ENCODE measurements at places on chromosomes 13 and 19.

- DNase-seq = no peak
Observed at GRCh38 chr19:16374436-16374835, 49.8 kb downstream of the KLF2 start.

GRCh38 chr13:23212671-23213070 lies 31.9 kb downstream of the SGCG start:
- no peak for DNase-seq

- DNase-seq = no peak
Observed at GRCh38 chr19:35378356-35378755, 7.5 kb downstream of the GPR42 start.

DNA sequence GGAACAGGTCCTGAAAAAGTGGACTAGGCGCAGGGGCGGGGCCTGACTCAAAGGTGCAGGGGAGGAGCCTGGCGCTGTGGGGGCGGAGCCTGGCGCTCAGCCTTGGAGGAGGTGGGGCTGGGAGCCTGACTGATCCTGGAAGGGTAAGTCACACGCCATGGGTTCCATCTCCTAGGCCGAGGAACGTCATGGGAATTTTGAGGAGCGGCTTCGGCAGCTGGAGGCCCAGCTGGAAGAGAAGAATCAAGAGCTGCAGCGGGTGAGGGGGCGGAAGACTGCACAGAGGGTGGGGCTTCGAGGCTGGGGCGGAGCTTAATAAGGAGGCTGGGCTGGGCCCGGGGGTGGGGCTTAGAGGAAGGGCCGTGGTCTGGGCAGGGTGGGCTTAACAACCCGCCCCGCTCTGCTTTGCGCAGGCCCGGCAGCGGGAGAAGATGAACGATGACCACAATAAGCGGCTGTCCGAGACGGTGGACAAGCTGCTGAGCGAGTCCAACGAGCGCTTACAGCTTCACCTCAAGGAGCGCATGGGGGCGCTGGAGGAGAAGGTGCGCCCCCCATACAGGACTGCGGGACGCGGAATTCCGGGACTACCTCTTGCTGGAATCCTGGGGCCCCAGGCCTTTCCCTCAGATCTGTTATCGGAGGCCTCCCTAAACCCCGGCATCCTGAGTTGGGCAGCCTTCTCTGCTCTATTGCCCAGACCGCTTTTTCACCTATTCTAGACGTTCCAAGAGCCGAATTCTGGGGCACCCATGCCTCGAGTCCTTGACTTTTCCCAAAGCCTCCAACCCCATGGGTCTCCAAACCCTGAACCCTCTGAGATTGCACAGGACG lies 14.5 kb downstream of the PPFIA3 start:
- peak; percentile 54 for DNase-seq

GRCh38 chr13:50970956-50971355 lies 61.4 kb downstream of the RNASEH2B start:
- no peak for DNase-seq

DNA sequence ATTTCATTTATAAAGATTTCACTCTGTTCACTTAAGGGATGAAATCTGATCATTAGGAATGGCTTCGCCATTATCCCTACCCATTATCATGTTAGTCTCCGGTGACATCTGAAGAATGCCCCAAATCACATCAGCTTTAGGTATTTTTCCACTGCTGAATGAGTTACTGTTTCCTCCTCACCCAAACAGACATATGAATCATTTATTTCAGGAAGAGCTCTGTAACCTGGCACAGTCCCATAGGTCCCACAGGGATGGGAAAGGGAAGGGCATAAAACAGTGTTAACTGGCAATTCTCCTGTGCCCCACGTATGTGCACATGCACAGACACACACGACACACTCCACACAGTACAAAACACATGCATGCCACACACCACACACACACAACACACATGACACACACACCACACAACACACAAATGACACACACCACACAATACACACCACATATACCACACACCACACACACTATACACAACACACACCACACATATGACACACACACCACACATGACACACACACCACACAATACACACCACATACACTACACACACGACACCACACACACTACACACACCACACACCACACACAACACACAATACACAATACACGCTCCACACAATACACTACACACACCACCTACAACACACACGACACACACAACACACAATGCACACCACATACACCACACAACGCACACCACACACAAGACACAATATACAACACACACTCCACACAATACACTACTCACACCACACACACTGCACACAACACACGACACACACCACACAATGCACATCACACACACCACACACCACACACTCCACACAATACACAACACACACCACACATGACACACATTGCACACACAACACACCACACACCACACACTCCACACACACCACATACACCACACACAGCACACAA lies 15.4 kb downstream of the TMEM255B start:
- DNase-seq = peak; percentile 56

DNA sequence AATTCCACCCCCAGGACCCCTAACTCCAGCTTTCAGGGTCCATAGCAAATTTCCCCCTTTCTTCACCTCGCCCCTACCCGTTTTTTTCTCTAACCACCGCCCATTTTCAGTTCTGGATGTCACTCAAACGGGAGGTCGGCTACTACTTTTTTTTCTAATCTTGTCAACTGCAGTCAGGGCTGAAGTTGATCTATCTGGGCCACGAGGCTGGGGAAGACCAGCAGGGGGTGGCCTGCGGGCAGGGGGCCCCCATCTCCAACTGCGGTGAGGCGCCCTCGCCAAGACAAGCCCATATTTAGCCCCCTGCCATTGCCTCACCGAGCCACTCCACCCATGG lies 748 bp downstream of the LHFPL6 start:
- DNase-seq = no peak

Measured in DMS153 (cell line).